ENCODE measurements at places on chromosomes 11 and 22. TPM values are rescaled to one million over a fixed set of nuclear protein-coding genes. Genes with fewer than 3 reads are reported as not detected.

GRCh38 chr11:45285930-45286632 is at the start of gene SYT13:
TSS of gene SYT13 (minus strand) at chr11:45286341. CDS start at chr11:45286207, 134 bp downstream.
- DNase-seq, result no peak

- DNase-seq, result peak; percentile 35
Observed at GRCh38 chr11:71266114-71266833, 13.9 kb upstream of the SHANK2 start.

GRCh38 chr11:83310718-83311117 is 24.6 kb upstream of the CCDC90B start:
- no peak for DNase-seq

The MRGPRE gene
- not detected for total RNA-seq

DNA sequence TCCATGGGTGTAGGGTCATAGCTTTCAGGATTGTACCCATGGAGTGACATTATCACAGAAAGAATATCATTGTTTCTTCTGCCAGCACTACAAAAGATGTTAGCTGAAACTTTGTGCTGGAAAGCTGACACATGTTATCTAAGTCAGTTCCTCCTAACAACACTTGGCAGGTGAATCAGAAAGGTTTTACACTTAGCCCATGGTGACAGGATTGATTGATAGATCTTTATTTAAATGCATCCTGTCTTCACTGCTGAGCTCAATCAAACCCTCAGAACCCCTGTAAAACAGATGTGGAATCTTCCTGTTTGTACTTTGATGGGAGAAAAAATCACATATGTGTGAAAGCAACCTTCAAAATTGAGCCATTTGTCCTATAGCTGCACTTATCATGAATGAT is 811.5 kb upstream of the ANO3 start:
- no peak for DNase-seq

DNA sequence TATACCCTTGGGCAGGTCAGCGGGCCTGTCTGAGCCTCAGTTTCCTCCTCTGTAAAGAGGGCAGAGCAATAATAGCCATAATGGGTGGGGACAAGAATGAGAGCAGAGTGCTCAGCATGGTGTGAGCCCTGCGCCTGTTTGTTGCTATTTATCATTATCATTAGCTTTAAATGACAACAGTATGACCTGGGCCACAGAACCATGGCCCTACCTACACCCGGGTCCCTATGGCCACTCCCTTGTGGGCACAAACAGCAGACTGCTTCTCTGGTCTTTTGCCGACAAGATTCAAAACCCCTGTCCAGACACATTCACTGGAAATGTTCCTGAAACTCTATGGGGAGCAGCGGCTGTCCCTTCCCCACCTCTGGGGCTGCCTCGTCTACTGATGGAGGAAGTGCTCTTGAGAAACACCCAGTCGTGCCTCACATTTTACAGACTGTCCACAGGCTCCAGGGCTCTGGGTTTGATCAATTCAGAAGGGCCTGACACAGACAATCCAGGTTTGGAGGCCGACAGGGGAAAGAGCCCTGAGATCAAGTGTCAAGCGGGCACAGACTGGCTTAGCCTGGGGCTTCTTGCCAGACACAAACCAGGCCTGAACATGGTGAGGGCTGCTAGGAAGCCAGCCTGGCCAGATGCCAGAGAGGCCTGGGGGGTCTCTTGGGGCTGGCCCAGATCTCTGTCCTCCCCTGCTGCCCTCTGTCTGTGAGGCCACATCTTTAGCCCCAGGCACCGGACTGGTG is 112.5 kb upstream of the CD82 start:
- peak; percentile 7 for DNase-seq

- DNase-seq, result no peak
Observed at GRCh38 chr11:34468209-34468841, 29.6 kb downstream of the CAT start.

GRCh38 chr11:41284354-41284753 is 175.1 kb downstream of the LRRC4C start:
- no peak for DNase-seq

DNA sequence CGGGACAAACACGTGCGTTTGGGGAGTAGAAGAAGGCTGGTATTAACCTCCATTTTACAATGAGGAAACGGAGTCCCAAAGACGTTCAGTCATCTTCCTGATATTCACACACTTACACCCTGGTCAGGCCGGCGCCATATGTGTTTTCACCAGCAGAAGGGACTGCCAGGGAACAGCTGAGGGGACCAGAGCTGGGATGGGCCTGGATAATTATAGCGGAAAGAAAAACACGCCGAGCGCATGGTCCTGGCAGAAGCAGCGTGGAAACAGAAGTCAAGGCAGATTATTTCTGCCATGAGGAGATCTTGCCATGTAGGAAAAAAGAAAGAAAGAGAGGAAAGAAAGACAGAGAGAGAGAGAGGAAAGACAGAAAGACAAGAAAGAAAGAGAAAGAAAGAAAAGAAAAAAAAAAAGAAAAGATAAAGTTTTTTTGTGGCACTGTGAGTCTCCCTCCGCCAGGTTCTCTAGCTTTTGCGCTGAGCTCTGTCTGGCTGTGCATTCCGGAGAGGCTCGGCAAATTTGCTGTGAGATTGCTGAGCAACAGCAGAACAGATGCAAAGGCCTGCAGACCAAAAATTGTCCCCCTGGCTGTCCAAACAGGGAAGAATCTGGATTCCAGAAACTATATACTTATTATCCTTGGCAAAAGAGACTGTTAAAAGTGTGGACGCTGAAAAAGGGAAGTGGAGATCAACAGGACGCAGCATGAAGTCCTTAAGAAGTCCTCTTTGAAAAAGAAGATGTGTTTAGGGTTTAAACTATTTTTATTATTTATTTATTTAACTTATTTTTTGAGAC is 1.3 kb upstream of the UCP2 start:
- no peak for DNase-seq

Data from left lobe of liver (tissue), 2 donors.